Gastroesophageal sphincter (tissue), 4 donors: ENCODE measurements at places on chromosomes 4 and X.

DNA sequence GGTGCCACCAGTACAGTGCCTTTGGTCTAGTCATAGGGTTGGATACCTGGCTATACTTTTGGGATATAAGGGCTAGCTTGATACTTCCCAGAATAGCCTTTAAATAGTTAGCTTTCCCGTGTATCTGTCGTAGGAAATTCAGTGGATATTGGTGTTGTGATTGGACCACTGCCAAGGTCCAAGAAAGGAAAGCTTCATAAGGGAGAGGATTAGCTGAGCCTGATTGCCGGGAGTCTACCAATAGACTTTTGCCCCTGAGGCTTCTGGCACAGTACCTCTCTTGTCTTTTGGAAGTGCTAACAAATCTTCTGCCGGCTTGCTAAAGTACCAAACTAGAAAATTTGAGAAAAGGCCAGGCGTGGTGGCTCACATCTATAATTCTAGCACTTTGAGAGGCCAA, 350.6 kb downstream of the CHIC1 start:
- ATAC-seq, result no peak

DNA sequence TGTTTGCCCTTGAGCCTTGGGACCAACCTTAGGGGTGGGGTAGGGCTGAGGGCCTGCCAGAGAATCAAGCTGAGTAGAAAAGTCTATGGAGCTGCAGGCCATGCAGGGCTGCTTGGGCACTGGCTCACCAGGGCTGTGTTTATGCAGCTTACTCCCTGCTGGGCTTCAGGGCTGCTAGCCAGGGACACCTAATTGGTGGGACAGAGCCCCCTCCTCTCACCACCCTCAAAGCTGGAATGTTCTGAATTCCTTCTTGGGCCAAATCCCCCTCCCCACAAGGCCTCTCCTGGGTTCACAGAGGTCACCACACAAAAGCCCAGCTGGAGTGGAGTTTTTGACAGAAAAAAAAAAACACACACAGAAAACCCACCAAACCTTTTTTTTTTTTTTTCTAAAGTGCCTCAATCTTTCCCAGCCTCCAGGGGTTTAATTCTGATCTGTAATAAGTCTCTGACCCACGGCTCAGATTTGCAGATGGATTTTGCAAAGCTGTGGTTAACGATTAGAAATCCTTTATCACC, at the start of gene CLDN2:
CLDN2 (plus strand) TSS at position 471 of the 521 bp plus-strand sequence. CDS start 7,827 bp downstream, outside the sequence.
- ATAC-seq, result no peak

DNA sequence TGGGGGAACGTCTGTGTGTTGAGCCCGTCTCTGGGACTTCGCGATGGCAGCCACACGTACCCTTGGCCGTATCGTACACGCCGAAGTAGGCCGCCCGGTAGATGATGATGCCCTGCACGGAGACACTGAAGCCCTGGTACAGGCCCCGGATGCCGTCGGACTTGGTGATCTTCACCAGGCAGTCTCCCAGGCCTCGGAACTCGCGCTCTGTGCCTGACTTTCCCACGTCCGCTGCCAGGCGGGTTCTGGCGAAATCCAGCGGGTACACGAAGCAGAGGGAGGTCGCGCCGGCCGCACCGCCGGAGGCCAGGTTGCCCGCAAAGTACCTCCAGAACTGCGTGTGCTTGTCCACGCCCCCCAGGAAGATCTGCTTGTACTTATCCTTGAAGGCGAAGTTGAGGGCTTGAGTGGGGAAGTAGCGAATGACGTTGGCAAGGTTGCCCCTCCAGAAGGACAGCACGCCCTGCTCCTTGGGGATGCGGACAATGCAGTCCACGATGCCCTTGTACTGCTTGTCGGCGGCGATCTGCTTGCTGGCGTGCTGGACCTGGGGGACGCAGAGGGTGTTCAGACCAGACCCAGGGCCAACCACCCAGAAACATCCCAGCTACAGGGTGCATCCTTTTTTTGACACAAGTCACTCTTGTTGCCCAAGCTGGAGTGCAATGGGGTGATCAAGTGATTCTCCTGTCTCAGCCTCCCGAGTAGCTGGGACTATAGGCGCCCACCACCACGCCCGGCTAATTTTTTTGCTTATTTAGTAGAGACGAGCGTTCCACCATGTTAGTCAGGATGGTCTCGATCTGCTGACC, 2.5 kb downstream of the SLC25A6 start:
- ATAC-seq, result no peak

DNA sequence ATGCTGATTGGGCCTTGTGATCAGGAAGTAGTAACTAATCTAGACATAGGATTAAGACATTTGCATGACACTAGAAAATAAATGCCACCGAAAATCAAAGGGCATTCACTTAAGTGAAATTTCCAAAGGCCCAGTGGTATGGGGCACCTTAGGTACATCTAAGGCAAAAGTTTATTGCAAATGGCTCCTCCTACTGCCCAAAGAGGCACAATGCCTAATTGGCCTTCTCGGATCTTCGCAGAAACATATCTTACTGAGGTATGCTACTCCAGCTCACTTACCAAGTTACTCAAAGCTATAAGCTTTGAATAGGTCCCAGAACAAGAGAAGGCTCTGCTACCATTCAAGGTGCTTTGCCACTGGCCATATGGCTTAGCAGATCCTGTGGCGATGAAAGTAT, 174.8 kb upstream of the CXCL13 start:
- ATAC-seq, result no peak

DNA sequence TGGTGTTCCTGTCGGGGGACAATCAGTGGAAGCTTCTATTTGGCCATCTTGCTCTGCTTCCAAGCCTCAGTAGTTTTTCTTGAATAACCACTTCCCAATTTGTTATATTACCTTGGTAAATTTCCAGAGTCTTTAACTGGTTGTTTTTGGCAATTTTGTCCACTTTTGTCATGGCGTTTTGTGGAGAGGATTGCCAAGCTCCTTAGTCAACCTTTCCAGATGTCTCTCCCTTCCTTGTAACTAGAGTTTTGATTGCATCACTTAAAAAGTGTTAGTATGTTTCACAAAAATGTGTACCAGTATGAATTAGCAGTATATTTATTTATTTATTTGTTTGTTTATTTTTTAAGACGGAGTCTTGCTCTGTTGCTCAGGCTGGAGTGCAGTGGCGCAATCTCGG, 15.8 kb upstream of the UXT start:
- ATAC-seq, result no peak

GRCh38 chr4:79330720-79331119, 4.9 kb upstream of the NAA11 start:
- no peak for ATAC-seq

- no peak for ATAC-seq
These were observed 9.1 kb upstream of the XAGE2 start for GRCh38 chrX:52359614-52360232.

- no peak for ATAC-seq
These were observed 183.3 kb downstream of the KDR start for GRCh38 chr4:54941994-54942552.

DNA sequence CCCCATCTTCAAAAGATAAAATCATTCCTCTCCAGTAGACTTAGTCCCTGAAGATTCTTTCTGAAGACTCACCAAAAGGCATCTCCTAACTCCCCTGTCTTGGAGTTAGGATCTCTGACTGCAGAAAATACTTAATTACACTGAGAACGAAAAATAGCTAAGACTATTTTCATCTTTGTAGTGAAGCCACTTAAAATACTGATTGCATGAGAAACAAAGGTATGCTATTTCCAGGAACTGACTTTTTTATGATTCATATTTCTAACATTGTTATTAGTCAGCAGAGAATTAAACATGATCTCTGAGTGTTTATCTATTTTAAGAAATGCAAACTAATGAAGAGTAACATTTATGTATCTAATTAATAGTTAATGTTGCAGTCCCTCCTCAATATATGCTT, 71.8 kb upstream of the NR3C2 start:
- ATAC-seq, result no peak

GRCh38 chr4:41178372-41179370, 35.7 kb downstream of the APBB2 start:
- peak; percentile 61 for ATAC-seq

GRCh38 chrX:9222299-9222698, 188.4 kb upstream of the FAM9B start:
- no peak for ATAC-seq

- no peak for ATAC-seq
These were observed 919.1 kb downstream of the ADGRL3 start for GRCh38 chr4:62119195-62119594.

DNA sequence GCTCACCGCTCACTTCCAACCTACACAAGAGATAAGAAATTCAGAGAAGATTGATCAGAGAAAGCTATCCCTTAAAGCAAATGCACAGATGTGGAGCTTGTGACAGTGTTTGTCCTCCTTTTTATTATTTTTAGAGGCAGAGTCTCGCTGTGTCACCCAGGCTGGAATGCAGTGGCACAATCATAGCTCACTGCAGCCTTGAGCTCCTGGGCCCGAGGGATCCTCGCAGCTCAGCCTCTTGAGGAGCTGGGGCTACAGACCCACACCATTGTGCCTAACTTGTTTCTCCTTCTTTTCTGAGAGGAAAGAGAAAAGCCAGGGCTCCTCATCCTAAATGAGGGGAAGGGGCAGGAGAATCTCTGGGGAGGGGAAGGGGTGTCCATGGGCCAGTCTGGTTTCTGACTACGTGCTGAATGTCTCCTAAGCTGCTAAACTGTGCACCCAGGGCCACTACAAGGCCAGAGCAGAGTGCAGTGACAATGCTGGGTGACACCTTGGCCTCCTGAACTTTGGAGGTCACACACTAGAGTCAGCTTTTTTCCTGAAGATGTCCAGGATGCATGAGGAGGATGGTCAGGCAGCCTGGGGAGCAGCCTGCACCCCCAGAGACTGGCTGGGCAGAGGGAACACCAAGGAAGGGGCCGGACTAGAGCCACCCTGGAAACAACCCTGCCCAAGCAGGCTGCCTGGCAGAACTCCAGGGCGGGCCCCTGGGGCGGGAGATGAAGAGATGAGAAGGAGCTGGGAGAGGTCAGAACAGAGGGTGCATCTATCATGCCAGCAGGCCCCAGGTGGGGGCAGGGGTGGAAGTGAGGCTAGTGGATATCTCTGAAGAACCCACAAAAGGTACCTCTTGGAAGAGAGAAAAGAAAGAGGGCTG, 55.5 kb upstream of the PROM1 start:
- no peak for ATAC-seq

DNA sequence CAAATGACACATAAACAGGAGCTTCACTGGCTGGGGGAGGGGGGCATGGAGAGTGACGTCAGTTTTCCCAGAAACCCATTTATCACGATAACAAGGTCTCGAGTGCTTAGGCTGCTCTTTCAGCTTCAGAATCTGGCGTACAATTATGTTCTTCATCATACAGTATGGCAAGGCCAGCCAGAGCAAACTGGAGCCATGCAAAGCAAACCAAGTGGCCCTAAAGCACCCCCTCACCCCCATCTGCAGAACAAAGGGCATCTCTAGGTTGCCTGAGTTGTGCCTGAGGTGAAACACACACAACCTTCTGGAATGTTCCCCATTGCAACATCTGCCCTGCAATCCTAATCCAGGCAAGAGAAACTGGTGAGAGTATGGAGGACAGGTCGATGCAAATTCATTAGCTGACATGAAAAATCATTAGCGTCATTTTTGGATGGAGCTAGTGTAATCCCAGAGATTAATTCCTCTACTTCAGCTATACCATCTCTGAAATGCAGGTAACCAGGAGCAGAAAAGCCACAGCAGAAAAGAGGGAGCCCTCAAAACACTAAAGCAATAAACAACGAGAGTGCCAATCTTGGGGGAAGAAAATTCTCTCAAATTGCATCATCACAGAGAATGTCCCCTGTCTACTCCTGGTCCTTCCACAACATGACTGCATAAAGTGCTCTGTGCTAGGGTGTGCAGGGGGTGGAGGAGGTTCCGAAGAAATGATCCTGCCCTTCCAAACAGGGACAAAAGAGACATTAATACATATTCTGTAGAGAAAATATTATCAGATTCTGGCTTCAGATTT, 1.8 kb downstream of the SEPTIN6 start:
- ATAC-seq, result no peak

- no peak for ATAC-seq
These were observed 425.9 kb downstream of the RPA4 start for GRCh38 chrX:97309487-97310116.

GRCh38 chr4:24655326-24655725, 71.0 kb upstream of the DHX15 start:
- no peak for ATAC-seq

- ATAC-seq, result no peak
These were observed 10.4 kb upstream of the FAM9A start for GRCh38 chrX:8811611-8812010.

GRCh38 chr4:27442146-27442545, 581.5 kb downstream of the STIM2 start:
- ATAC-seq, result no peak

- peak; percentile 28 for ATAC-seq
These were observed 750 bp downstream of the TMEM129 start for GRCh38 chr4:1720163-1720983.

- ATAC-seq, result no peak
These were observed 45.1 kb upstream of the AADAT start for GRCh38 chr4:170134821-170135220.

DNA sequence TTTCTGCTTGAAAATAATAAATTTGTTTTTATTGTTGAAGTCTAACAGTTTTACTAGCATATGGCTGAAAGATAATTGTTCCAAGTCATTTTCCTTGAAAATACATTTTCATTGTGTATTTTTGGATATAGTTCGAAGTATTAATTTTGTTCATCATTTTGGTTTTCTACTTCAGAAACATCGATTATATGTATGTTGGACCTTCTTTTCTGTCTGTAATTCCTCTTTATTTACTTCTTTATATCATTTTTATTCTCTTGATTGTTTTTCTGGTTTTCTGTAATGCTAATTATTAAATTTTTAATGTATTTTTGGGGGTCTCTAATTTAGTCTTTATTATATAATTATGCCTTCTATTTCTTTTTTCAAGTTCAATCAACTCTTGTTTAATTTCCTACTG, 407.1 kb upstream of the FRG1 start:
- no peak for ATAC-seq

- ATAC-seq, result no peak
These were observed 12.9 kb downstream of the PALLD start for GRCh38 chr4:168509786-168510185.

DNA sequence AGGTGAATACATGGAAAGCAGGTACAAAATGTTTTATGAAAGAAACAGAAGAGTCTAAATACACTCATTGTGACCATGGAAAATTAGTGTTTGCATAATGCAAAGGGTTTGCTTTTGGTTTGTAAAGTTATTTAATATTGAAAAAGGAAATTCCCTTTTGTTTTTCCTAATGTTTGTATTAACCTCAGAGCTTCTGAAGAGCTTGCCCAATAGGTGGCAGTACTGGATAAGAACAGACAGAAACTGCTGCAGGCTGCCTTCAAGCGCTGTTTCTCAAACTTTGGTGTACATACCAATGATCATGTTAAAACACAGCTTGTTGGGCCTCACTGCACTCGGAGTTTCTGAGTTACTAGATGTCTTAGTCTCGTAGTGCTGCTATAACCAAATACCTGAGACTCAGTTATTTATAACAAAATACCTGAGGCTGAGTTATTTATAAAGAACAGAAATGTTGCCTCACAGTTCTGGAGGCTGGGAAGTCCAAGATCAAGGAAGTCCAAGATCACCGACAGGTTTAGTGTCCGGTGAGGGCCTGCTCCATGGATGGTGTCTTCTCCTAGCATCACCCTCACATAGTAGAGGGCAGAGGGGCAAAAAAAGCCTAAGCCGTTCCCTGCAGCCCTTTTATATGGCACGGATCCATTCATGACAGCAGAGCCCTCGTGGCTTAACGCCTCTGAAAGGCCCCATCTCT, 54.2 kb downstream of the SUPT20HL2 start:
- ATAC-seq, result peak; percentile 43
